Sigmoid colon (tissue), 7 donors: ENCODE measurements at places on chromosomes 6 and 20. TPM values are rescaled to one million over a fixed set of nuclear protein-coding genes. Genes with fewer than 3 reads are reported as not detected.

C20orf202 gene
- 0.13 TPM for polyA plus RNA-seq

GPR6 gene
- not detected for polyA plus RNA-seq

ENPP3 gene
- 3.2 TPM for polyA plus RNA-seq

SCUBE3 gene
- polyA plus RNA-seq = not detected

SIM1 gene
- not detected for polyA plus RNA-seq

GSTA3 gene
- not detected for polyA plus RNA-seq

RBPJL gene
- polyA plus RNA-seq = not detected

SDCBP2 gene
- polyA plus RNA-seq = 229 TPM

FOXF2 gene
- 6.7 TPM for polyA plus RNA-seq

BNIP5 gene
- polyA plus RNA-seq = 5.5 TPM

CST5 gene
- not detected for polyA plus RNA-seq

CCN2 gene
- polyA plus RNA-seq = 39.2 TPM

RWDD2A gene
- polyA plus RNA-seq = 2.4 TPM

OR2J3 gene
- not detected for polyA plus RNA-seq

FKBP1C gene
- polyA plus RNA-seq = 1.4 TPM

OLIG3 gene
- polyA plus RNA-seq = not detected

CALHM4 gene
- not detected for polyA plus RNA-seq

PHACTR3 gene
- 1.5 TPM for polyA plus RNA-seq

PACRG gene
- polyA plus RNA-seq = not detected

HLA-DPB1 gene
- 90.7 TPM for polyA plus RNA-seq

TNFRSF6B gene
- 186 TPM for polyA plus RNA-seq

NOX3 gene
- polyA plus RNA-seq = not detected

PCNA gene
- 145 TPM for polyA plus RNA-seq

MDFI gene
- polyA plus RNA-seq = 7.7 TPM

TSPYL4 gene
- polyA plus RNA-seq = 4.2 TPM

GMPR gene
- polyA plus RNA-seq = 7.7 TPM

OPRL1 gene
- polyA plus RNA-seq = not detected

C6orf163 gene
- polyA plus RNA-seq = not detected

MATN4 gene
- not detected for polyA plus RNA-seq

TRIM31 gene
- 92.2 TPM for polyA plus RNA-seq
